ENCODE measurements at places on chromosomes 12 and 14.

- DNase-seq = no peak
These were observed 58.8 kb upstream of the FLRT2 start for GRCh38 chr14:85471156-85471555.

DNA sequence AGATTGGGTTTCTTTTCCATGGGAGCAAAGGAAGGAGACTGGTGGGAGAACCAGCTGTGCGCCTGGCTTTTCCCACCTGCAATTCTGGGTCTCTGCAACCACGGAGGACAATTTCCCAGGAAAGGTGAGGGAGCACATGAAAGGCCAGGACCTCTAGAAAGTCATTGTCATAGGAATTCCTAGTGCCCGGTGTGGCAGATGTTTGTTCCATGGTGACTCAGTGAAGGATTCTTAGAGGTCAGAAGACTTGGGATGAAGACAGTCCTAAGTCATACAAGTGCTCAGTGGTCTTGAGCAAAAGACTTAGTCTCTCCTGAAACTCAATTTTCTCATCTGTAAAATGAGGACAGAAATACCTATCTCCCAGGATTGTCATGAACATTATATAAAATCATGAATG lies 51.3 kb downstream of the KCNA5 start:
- DNase-seq = no peak

DNA sequence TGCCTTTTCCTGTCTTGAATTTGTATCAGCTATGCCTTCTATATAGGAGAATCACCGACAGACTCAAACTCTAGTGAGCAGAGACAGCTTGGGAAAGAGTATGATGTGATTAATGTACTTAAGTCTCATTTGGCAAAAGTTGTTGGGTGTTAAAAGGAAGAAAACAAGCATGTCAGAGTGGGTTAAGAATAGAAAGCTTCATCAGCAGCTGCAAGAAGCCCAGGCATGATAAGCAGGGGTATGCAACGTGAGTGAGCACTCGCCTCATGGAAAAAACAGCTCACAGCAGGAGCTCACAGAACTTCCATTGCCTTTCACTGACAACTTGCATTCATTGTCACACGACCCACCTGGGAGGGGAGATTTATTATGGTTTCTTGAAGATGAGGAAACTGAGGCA lies 35.9 kb upstream of the WNK1 start:
- DNase-seq = no peak

DNA sequence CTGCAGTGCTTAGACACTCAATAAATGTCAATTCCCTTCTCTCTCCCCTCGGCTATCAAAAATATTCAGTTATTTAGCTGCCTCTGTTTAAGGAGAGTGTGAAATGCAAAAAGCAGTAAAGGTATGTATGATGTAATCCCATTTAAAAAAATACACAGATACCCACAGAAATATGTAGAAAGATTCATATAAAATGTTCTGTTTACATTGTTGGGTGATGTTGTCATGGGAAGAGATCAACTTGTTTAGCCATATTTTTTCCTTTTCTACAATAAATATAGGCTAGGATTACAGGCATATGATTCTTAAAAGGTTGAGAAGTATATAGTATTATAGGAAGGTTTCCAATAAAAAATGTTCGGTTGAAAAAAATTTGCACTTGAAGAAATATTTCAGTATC lies 7.8 kb downstream of the PPP2R3C start:
- DNase-seq = no peak

GRCh38 chr12:109553483-109553882 lies 19.8 kb downstream of the MMAB start:
- DNase-seq = no peak

DNA sequence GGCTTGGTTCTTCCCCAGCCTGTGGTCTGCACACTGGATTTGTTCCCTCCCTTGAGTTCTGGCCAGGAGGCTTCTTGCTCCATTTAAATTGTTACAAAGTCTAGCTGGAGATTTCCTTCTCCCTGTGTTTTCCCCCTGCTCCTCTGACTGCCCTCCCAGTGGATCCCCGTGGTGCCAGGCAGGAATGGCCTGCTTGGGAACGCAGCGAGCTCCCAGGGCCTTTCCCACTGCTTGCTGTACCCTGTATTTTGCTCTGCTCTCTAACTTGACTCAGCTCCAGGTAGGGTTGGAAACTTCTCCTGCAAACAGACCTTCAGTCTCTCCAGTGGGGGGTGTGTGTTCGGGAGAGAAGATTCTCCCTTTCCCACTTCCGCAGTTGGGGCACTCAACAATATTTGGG lies 349.2 kb upstream of the FBXO33 start:
- DNase-seq = no peak

DNA sequence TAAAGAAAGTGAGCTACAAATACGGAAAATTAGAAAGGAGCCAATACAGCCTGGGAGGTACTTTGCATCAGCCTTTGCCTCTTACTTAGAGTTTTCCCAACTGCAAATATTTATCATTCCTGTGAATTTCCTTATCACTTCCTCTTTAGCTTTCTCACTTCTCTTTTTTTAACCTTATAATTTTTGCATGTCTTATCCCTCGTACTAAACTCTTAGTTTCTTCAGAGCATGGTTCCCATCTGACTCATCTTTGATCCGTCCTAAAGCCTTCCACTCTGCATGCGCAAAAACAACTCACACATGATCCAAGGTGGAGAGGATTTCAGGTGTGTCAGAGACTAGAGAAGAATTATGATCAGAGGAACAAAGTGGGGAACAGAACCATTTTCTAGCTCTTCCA lies 9.6 kb upstream of the SNAPC1 start:
- DNase-seq = no peak

Measured in immature natural killer cell (primary cell).